Psoas muscle (tissue), 8 donors: ENCODE measurements at places on chromosomes 13 and 19. TPM values are rescaled to one million over a fixed set of nuclear protein-coding genes. Genes with fewer than 3 reads are reported as not detected.

Gene CEACAM19
- 10.7 TPM for total RNA-seq

Gene CACNG8
- total RNA-seq = 0.16 TPM

Gene ZIC2
- not detected for total RNA-seq

Gene ARRDC2
- 399 TPM for total RNA-seq

GRCh38 chr13:78198821-78199220 lies 280.2 kb upstream of the EDNRB start:
- no peaks in the 10 kb centered on the region for H3K4me1 ChIP-seq
- H3K27me3 ChIP-seq = no peaks in the 10 kb centered on the region
- no peaks in the 10 kb centered on the region for H3K36me3 ChIP-seq

GRCh38 chr13:37263871-37264270 lies 158.4 kb upstream of the CSNK1A1L start:
- H3K36me3 ChIP-seq = no peaks in the 10 kb centered on the region
- DNase-seq = no peak
- no peaks in the 10 kb centered on the region for H3K27me3 ChIP-seq
- H3K27ac ChIP-seq = no peak overlapping the region
- H3K4me3 ChIP-seq = no peak overlapping the region

- H3K27ac ChIP-seq = no peak overlapping the region
- no peaks in the 10 kb centered on the region for H3K27me3 ChIP-seq
- H3K36me3 ChIP-seq = no peaks in the 10 kb centered on the region
- H3K4me1 ChIP-seq = peaks cover 6% of the 10 kb centered on the region
- H3K4me3 ChIP-seq = no peak overlapping the region
Measured at GRCh38 chr13:27583645-27584044, 36.7 kb downstream of the LNX2 start.

DNA sequence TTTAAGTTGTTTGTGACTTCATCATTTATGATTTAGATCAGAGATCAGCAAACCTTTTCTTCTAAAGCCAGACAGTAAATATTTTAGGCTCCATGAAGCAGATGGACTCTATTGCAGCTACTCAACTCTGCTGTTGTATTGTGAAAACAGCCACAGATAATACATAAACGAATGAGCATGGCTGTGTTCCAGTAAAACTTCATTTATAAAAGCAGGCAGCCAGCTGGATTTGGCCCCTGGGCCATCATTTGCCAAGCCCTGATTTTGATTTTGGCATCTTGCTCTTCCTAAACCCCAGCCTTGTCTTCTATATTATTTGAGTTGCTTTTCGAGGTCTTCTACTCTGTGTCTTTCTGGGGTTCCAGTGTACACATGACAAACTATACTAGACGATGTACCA lies 41.3 kb downstream of the RNASEH2B start:
- no peak for DNase-seq
- H3K27ac ChIP-seq = no peak overlapping the region
- H3K36me3 ChIP-seq = no peaks in the 10 kb centered on the region

GRCh38 chr19:48290771-48291488 lies 21.0 kb downstream of the ZNF114 start:
- H3K27me3 ChIP-seq = no peaks in the 10 kb centered on the region
- H3K4me3 ChIP-seq = peak overlapping the region; percentile 53
- no peaks in the 10 kb centered on the region for H3K36me3 ChIP-seq

GRCh38 chr13:38180670-38181069 lies 169.0 kb upstream of the UFM1 start:
- H3K4me1 ChIP-seq = no peaks in the 10 kb centered on the region
- peak overlapping the region; percentile 3 for H3K4me3 ChIP-seq
- no peak overlapping the region for H3K27ac ChIP-seq
- DNase-seq = no peak
- H3K27me3 ChIP-seq = no peaks in the 10 kb centered on the region

GRCh38 chr13:32413284-32413683 lies 14.6 kb downstream of the N4BP2L1 start:
- H3K36me3 ChIP-seq = no peaks in the 10 kb centered on the region
- H3K27ac ChIP-seq = no peak overlapping the region
- no peak for DNase-seq
- H3K27me3 ChIP-seq = no peaks in the 10 kb centered on the region
- H3K4me1 ChIP-seq = no peaks in the 10 kb centered on the region
